ENCODE measurements at places on chromosomes 3 and 15.

- DNase-seq, result no peak
These were observed 176.4 kb downstream of the NFKBIZ start for GRCh38 chr3:102025606-102026270.

DNA sequence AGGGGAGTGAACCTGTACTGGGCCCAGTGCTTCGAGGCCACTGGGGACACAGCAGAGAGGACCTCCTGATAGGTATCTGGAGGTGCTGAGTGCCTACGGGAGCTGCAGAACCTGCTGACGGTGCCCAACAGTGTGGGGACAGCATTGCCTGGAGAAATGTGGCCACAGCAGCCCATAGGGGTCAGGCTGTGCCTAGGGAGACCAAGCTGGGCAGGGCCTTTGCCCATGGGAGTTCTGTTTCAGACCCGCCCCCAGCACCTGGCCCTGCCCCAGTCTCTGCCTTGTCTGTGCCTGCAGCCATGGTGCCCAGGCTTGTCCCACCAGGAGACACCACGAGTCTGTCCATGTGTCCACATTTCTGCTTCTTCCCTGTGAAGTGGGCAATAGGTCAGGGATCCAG is 15.3 kb upstream of the RPL32 start:
- DNase-seq, result no peak

DNA sequence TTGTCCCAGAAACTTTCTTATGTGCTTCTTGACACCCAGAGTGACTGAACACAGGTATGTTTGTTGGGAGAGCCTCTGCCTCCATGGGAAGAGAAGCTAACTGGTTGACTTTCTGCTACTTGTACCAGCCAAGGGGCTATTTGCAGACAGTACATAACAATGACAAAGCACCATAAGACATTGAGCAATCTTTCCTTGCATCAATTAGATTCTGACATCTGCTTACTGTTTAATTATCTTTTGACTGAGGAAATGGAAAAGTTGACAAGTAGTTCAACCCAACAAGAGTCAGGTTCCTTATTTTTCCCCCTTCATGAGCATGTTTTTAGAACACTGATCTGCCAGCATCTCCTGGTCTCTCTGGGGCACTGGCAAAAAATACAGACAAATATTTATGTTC is 157.7 kb downstream of the RPLP1 start:
- no peak for DNase-seq

- DNase-seq, result no peak
These were observed 6.3 kb downstream of the ABCC5 start for GRCh38 chr3:184011230-184011876.

DNA sequence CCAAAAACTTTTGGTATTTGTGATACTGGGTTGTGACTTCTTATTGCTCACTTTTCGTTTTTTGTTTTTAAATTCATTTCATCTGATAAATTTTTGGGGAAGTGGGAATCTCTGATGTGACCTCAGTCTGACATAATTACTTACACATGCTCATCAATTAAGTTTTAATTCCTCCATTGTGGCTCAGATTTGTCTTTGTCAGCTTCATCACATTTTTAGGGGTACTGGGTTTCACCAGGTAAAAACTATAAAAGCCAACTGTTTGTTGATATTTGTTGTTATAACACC is 425.3 kb upstream of the TGFBR2 start:
- DNase-seq, result no peak

- DNase-seq, result no peak
These were observed 60.4 kb upstream of the SLC2A2 start for GRCh38 chr3:171086914-171087313.

DNA sequence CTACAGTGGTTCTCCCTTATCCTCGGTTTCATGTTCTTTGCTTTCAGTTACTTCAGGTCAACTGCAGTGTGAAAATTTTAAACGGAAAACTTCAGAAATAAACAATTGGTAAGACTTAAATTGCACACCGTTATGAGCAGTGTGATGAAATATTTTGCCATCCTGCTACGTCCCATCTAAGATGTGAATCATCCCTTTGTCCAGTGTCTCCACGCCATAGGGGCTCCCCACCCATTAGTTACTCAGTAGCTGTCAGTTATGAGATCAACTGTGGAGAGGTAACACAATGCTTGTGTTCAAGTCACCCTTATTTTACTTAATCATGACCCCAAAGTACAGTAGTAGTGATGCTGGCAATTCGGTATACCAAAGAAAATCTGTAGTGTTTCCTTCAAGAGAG is 47.4 kb downstream of the TJP1 start:
- DNase-seq, result no peak

DNA sequence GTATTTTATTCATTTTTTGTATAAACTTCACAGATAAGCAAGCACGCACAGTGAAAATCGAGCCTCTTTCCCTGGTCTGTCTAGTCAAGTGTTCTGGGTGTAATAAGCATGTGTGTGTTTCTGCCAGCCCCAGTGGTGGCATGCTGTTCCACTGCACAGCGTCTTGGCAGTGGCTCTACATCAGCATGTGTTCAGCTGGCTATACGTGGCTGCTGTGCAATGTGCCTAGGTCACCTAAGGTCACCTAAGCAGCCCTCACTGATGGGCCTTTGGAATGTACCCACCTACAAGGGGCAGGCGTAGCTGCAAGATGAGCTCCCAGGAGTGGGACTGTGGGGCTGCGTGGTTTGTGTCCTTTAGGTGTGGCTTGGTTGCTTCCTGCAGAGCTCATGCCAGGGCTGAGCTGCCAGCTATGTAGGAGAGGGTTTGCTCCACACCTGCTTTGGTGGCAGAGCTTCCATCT is 4.9 kb downstream of the LIMD1 start:
- DNase-seq, result no peak

DNA sequence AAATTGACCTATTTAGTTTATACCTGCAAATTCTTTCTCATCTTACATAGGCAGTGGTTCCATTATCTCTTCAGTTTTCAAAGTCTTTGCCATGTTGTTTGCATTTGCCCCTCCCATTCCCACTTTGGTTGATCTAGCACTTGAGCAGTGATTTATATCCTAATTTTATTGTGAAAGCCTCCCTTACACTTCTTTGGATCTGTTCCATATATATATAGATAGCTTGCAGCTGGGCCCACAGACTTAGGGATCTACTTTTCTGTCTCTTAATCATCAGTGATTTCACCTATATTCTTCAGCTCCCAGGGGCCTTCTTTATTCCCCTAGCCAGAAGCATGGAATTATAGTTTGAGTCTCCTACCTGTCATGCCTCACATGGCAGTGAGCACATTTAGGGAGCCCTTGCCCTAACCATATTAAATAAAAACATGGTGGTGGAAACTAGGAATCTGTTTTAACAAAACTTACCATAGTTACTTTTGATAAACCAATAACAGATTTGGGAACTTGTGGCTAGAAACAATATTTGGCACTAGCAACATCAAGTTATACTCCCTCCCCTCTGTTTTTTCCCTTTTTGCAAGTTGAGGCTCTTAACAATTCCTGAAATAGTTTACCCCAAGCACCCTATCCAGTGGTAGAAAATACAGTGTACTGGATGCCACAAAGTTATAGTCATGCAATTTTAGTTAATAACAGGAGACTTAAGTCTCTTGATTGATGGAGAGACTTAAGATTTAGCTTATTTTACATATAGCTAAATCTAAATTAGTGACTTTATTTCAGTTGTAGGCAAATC is 41.7 kb downstream of the ARIH1 start:
- DNase-seq, result no peak

GRCh38 chr3:112013784-112014143 is 15.0 kb downstream of the TAGLN3 start:
- no peak for DNase-seq

Data from head of caudate nucleus (tissue), 42 donors.